ENCODE measurements at places on chromosomes 13 and 19.

DNA sequence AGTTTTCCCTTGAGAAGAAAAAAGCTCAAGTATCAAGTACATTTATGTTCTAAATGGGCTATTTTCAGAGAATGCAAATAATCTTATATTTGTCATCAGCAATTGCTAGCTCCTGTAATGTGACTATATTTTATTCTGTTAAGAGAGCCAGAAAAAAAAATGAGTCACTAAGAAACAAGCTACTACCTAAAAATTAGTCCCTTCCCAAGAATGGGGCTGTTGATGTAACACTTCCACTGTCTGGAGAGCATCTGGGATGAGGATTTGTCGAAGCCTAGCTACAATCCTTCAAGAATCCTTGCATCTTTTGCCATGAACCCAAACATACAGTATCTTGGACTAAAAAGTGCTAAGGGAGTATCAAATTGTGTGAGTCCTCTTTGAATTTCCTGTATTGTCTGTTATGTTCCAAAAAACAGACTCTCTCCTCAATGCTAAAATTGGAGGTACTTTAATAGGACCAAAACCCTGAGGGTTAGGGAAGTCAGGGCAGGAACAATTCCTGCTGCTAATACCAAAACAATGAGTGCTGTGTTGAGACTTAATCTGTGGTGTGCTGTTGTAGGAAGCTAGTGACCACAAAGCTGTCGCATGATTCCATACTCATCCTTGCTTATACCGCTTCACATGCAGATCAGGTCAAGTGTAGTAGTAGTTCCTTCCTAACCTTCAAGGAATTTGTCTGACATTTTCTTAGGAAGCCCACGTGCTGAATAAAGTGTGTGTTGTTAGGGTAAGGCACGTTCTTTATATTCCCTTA, 4.9 kb upstream of the ZC3H13 start:
- DNase-seq: no peak

DNA sequence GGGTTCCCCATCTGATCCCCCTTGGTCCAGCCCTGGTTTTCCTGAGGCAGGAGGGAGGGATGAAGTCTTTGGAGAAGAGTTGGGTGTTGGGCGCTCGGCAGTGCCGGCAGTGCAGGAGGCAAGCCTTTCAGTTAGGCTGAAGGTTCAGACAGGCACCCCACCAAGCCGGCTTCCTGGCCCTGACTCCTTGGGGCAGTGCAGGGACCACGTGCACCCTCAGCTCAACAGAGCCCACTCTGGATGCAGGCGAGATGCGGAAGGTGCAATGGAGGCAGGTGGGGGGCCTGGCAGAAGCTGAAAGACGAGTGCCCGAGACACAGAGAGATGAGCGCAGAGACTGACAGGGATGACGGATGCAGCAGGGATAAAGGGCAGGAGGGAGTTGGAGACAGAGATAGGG, 11.1 kb downstream of the MAMSTR start:
- no peak for DNase-seq

DNA sequence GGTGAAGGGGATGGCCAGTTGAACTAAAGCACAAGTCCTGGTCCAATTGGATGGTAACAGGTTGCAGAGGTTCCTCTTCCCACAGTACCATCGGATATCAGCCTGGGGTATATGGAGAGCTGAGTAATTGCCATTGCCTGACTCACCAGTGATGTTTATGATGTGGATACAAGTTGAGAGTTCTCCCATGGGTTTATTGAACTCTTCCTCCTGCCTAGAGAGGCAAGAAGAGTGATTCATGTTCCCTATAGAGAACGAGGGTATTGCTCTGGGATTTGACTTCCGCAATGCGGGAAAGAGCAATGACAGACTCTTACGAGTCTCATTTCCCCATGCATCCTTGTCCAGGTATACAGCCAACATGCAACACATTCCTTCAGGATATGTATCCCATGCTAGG, 111.3 kb upstream of the PCDH9 start:
- DNase-seq: no peak

- no peak for DNase-seq
Observed at GRCh38 chr13:85737952-85738351, 61.3 kb downstream of the SLITRK6 start.

DNA sequence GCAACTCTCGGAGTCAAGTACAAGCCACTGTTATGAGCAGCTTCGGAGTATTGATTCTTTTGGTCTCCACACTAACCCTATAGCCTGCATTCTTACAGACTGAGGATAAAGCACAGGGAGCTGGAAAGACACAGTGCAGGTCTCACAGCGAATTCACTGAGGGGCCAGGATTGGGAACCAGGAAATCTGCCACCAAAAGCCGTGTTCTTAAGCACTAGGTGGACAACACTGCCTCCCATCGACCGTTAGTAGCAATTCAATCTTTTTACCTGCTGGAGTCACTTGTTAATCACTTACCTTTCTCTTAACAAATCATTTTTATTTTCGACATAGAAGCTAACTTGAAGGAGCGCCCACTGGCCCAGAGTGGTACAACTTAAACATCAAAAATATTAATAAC, 6.3 kb downstream of the PMIS2 start:
- peak; percentile 25 for DNase-seq

DNA sequence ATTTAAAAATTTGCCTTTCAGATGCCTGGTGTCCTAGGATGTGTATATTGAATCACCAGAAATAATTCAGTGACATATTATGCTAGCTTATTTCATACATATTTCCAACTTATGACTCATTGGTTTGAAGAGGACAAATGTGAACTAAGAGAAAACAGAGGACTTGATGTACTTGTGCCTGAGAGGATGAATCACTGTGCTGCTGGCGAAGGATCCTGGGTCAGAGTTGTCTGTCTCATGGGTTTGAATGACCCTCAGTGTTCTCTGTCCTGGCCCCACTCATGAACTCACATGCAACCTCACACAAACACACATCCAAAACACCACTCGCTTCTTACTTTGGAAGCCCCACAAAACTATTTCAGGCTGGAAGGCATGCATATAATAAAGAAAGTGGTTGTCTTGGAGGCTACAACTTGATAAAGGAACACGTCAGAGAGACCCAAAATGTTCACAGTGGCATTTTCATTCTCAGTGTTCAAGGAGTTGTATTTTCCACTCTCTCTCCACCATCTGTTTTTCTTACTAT, 129.0 kb upstream of the SPRY2 start:
- no peak for DNase-seq
